Activated T-helper 9 cell treated with anti-CD3 and anti-CD28 coated beads, Interleukin-2, amount 50 U/mL, for 16 hours (primary cell): ENCODE measurements at places on chromosomes 4 and X.

DNA sequence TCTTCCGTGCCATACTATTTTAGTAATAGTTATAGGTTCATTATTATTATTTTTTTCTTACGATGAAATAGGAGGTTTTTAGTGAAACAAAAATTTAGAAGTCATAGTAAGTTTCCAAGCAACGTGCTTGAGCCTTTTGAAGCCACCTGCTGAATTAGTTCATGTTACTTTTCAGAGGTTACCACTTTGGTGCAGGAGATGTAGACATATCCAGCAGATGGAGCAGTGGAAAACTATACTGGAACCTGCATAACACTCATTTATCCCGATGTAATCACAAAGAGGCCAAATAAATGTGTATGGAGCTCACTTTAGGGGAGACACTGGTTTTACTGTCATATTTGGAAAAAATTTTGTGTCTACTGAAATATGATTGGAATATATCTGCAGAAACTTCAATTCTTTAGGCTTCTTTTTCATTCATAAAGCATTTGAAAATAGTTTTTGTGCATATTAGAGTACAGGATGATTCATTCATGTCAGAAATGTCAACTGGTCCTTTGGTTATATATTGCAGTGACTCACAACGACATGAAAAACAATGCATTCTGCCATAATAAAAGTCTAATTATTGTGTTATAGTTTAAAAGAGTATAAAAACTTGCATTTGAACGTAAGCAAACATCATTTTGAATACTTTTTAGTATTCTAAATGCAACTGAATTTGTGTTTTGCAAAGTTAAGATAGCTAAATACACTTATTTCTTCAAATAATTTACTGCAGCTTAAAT, 2182.9 kb upstream of the TENM3 start:
- DNase-seq = no peak

DNA sequence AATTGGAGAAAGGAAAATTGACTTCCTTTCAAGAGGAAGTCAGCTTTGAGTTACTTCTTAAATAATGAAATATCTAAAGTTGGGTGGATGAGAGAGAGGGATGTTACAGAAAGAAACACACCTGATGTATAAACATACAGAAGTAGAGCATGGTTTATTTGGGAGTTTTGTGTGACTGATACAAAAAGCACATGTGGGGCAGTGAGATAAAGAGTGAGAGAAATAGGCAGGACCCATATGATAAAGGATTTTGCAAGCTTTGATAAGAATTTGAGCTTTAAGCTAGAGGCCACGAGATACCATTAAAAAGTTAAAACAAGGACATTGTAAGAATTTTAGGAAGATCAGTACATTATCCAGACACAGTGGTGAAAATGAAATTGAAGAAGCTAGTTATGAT, 263.3 kb upstream of the GPRIN3 start:
- DNase-seq = no peak

- DNase-seq = no peak
These were observed 45.2 kb downstream of the MAGEB17 start for GRCh38 chrX:16212436-16212835.

- DNase-seq = no peak
These were observed 71.8 kb downstream of the C4orf46 start for GRCh38 chr4:158599765-158600498.

- no peak for DNase-seq
These were observed 17.0 kb downstream of the XKRX start for GRCh38 chrX:100911731-100912130.

GRCh38 chr4:156992943-156993342, 21.3 kb upstream of the PDGFC start:
- no peak for DNase-seq

DNA sequence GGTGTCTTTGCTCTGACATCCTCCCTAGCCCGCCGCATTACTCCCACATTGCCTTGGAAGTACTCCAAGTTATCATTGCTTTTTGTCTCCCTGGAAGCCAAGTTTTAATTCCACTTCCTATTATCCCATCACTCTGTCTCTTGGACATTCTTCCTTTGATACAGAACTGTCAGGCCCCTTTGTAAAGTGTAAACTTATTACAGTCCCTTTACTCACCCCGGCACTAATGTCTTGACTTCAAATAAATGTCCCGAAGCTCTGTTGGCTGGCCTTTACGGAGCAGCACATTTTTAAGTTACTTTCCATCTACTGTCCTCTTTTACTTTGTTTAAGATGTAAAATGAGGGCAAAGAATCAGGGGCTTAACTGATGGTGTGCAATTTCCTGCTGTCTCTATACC, 223.5 kb upstream of the IGFBP7 start:
- no peak for DNase-seq

DNA sequence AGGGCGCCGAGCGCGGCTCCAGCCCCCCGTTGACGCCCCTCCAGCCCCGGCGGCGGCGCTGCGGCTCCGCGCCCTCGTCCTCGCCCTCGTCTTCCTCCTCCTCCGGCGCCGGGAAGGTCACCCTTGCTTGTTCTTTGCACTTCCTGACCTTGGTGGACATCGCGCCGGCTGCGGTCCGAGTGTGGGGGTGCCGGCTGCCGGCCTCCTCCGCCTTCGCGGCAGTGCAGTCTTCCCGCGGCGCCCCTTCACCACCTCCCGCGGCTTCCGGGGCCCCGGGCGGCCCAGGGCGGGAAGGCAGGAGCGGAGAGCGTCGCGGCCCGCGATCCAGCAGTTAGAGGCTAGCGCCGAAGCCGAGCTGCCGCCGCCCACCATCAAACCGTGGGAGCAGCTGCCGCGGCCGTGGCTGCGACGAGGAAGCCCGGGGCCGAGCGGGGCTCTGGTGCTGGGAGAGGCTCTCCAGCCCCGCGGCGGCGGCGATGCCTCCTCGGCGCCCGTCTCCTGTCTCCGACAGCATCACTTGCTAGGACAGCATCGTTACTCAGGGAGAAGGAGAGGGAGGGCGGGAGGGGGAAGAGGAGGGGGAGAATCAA, at the start of gene TRPC3:
TRPC3 (minus strand) TSS at position 540 of the 590 bp plus-strand sequence; CDS start at position 160, 380 bp downstream.
- peak; percentile 6 for DNase-seq

DNA sequence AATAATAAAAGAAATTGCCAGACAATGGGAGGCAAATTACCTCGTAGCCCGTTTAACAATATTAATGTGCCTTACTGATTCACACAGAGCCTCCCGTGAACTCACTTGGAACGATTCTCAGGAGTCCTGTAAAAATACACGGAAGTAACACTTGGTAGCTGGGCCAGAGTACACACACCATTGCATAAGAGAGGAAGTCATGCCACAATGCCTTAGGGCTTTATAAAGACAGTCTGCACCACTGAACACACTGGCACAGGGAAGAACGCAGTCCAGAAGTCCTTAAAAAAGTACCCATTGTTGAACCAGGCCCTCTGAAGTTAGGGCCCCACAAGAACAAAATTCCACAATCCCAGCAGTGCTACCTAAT, 15.1 kb downstream of the SLC2A9 start:
- no peak for DNase-seq

DNA sequence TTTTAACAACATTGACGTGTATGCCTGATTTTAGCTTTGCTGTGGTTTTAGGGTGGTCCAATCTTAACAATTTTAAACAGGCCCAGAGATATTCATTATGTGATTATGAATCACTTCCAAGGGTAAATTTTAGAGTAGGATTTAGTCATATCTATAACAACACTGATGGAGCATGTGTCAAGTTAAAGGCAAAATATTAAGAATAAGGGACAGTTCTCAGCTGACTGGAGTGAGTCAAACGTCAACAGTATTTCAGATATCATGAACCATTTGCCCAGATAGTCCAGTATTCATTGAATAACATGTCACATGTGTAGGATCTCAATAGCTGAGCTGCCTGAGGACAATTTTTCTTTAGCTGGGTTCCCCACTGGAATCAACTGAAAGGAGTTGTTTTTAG, 61.3 kb upstream of the VCX2 start:
- DNase-seq = no peak

DNA sequence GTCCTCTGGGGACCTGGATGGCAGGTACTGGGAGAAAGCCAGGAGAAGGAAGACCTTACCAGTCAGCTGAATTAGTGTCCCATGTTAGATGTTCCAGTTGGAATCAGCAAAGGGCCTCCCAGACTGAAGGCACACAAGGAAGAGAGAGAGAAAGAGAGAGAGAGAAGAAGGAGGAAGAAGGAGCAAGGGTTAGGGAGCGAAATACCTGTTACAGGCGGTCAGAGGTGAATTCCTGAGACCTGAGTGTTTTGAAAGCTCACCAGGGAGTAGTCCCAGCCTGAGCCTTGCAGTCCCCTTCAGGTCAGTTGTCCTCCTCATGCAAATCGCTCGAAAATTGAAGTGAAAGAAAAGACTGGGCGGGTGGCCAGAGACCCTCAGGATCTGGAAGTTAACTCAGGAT, 60.3 kb downstream of the USP11 start:
- DNase-seq = no peak

- DNase-seq = no peak
These were observed 8.2 kb downstream of the DCAF8L2 start for GRCh38 chrX:27598312-27598711.

DNA sequence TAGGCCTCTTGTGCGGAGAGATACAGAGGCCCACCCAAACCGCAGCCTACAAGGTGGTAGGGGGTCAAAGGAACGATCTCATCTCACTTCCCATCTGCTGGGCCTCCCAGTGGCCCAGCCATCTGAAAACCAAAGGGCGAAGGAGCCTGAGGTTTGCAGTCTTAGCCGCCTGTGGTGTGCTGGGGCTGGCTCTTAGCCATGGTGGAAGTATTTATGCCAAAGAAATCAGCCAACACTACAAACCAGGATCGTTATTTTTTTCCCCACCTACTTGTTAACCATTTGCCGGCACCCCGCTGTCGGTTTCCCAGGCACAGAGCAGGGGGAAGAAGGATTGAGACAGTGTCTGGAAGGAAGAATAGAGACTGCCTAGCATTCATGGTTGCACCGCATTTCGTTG, 30.9 kb upstream of the CDKL5 start:
- DNase-seq = no peak

DNA sequence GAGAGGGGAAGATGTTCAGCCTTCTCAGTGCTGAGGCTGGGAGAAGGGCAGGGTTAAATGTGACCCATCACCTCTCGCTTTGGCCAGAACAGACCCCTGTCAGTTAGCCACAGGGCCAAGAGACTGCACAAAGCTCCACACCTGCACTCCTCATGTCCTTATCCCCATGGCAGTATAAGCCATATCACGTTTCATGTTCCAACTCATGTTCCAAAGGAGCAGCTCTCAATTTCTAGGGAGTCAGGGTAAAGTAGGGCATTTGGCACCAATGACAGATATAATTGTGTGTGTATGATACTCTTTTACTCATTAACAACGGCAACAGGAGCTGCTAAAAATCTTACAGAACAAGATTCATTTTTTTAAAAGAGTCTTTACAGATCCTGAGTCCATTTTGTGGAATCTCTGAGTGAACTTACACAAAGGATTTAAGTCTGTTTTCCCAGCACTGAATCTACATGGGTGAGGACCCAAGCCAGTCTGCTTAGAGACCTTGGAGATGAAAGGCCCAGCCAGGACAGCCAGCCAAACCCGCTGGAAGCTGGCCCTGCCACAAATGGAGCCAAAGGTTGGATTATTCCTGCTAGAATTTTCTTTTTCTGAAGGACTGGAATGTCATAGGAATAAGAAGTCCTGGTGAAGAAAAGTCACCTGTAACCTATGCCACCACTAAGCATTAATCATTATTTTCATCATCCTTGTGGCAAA, 129.1 kb upstream of the SMAD1 start:
- DNase-seq = no peak

DNA sequence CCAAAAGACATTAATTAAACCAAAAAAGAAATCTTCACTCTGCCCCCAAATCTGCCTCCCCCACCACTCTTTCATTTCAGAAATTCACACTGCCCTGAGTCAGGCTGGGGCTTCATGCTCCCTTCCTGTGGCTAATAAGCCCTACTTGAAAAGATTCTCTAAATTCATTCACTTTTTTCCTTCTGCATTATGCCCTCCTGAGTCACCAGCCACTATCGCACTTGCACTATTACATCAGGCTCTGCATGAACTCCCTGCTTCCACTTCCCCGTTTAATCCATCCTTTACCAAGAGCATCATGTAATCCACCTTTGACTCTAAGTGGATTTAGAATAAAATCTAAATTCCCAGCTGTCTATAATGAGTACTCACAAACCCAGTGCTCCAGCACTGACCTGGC, 295.4 kb upstream of the KLF3 start:
- no peak for DNase-seq

DNA sequence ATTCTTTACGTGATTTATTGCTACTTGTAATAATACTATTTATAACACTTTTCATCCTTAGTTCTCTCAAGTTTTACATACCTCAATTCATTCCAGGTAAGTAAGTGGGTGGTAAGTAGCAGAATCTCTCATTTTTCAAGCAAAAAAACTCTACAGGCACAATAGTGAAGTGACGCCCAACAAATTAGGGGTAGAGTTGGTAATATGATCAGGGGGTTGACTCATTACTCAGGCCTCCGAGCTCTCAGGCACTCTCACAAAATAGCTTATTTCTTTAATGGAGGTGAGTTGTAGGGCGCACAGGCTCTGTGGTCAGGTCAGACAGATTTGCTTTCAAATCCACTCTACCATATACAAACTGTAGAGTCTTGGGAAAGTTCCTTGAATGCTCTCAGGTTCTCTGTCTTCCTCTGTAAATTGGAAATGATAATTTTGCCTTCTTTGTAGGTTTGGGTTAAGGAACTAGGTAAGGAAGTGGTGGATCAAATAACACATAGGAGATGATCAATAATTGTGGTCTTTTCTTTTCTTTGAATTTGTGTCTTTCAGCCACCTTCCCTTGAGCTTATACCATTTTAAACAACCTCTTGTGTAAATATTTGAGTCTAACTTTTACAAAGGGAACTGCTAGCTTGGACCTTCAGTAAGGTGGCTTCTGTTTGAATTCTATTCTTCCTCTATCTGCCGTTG, 134.9 kb upstream of the LEF1 start:
- no peak for DNase-seq

GRCh38 chr4:25580633-25581467, 74.8 kb upstream of the SLC34A2 start:
- no peak for DNase-seq

- no peak for DNase-seq
These were observed 42.3 kb downstream of the TBC1D14 start for GRCh38 chr4:6951880-6952381.

DNA sequence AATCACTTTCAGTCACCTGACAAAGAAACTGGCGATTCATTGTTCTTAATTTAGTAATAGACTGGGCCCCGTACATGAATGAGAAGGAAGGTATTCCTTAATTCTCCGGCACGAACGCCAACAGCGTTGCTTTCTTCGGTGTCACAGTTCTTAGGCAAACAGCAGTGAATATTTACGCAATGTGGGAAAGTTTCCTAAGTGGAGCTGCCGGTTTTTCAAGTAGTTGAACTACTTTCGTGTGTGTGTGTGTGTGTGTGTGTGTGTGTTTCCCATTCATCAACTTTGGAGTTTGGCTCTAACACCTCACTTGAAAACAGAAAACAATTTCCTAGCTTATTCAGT, 651 bp downstream of the NXT2 start:
- DNase-seq = no peak

GRCh38 chrX:71118985-71119535, 664 bp downstream of the MED12 start:
- no peak for DNase-seq

DNA sequence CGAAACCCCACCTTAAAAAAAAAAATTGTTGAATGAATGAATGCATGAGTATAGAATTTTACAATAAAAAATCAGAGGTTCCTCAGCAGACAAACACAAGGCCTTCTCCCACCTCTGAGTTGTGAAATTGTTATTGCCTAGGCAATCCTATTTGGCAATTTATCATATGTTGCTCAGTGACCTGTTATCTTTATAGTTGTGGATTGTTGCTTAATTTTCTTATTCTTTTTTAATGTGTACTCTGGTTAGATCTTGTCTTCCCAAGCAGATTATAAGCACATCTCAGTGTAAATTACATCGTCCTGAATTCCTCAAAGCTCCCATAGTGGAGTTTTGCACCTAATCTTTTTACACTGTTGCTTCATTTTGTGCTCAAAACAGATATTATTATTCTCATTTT, 71.9 kb downstream of the RBM47 start:
- DNase-seq = no peak

- no peak for DNase-seq
These were observed 488.3 kb downstream of the MAGEE1 start for GRCh38 chrX:76915836-76916235.
